ENCODE measurements at places on chromosomes 6 and 20. TPM values are rescaled to one million over a fixed set of nuclear protein-coding genes. Genes with fewer than 3 reads are reported as not detected.

DNA sequence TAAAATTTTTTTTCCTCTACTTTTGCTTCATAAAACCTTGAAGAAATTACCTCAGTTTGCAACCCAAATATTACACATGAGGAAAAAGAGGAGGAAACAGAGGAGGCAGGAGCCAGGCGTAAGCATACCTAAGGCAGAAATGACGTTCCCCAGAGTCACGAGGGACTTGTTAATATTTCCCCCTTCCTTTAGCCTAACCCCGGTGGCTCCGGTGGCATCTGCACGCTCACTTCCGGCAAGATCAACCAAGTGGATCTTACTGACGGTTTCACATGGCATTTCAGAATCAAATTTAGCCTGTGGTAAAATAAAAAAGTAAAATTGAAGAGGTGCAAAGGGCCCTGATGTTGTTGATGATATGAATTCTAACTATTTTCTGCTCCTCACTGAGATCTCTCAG, 67.4 kb downstream of the KIF16B start:
- DNase-seq = no peak

DNA sequence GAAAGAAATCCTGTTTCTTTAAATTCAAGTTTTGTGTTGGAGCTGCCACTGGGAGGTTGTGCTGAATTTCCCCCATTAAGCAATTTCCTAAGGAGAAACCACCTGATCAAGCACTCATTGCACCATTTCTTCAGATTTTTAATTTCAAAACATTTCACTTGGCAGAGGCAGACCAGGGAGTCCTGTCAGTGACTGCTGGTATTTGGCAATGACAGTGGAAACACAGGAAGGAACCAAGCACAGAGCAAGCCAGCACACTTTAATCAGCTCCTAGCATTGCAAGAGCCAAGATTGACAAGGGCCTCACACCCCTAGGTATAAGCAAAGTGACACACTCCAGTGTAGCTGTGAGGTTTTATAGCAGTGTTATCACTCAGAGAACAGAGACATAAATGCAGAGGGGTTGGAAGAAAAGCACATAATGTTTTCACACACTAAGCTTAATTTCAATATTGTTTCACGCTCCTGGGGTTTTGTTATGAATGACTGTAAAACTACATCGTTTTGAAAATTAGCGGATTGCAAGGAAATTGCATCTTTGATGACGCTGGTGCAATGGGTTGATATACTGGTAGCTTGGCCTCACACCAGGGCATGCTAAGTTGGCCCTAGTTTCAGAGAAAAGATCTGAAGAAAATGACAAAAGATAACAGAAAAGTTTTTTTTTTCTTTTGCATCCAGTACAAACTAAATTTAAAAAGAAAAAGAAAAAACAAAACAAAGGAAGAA, 768.4 kb downstream of the TFAP2A start:
- no peak for DNase-seq

DNA sequence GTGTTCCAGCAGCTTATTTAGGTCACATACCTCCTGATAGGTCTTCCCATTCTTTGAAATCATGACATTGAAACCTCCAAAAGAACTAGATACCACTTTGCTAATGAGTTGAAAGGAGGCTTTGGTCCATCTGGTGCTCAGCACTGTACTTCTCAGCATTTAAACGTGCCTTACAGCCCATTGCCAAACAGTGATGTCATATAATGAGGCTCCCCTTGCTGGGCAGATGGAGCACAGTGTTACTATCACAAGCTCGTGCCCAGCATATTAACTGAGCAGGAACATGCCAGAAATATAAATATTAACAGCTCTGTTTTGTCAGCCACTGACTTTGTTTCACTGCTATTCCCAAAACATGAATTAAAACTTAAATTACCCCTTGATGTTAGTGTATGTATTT, 25.5 kb upstream of the MAPK13 start:
- DNase-seq = no peak

DNA sequence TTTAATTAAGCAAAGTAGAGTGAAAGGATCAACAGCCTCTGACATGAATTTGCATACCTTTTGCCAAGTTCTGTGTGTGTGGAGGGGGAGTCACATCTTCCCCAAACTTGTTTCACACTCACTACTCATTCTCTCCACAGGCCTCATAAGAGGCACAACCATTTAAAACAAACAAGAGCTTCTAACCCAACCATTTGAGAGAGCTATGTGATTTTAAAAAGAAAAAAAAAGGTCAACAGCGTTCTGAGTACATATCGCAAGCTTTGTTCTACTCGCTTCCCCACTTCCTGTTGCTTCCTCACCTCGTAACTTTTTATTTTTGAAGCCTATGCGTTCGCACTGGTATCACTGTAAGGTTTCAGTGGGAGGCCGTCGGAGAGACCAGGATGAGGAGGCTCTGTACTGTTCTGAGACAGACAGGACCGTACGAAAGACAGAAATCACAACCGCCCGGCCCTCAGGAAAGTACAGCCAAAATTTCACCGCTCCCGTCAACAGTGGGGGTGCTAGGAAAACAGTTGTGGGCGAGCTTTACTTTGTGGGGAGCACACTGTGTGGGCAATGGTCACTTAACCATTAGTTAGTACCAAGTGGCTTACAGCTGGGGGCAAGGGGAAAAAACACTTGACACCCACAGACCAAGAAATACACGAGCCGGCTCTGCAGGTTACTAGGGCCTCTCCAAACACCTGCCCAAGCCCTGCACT, 61.3 kb downstream of the TRERF1 start:
- DNase-seq = no peak

- DNase-seq = no peak
Observed at GRCh38 chr6:121067381-121067780, 266.9 kb downstream of the TBC1D32 start.

GRCh38 chr6:169252505-169253189, 999 bp downstream of the THBS2 start:
- DNase-seq = no peak

- no peak for DNase-seq
Observed at GRCh38 chr6:125519367-125519766, 217.6 kb upstream of the HDDC2 start.

- DNase-seq = no peak
Observed at GRCh38 chr6:81865712-81866111, 113.2 kb upstream of the TENT5A start.

HLA-DRB1 gene
- total RNA-seq = 109 TPM

- DNase-seq = no peak
Observed at GRCh38 chr6:133769463-133769862, 119.5 kb upstream of the TCF21 start.
